Endothelial cell of umbilical vein (primary cell): ENCODE measurements at places on chromosomes 13 and 19. TPM values are rescaled to one million over a fixed set of nuclear protein-coding genes. Genes with fewer than 3 reads are reported as not detected.

UGGT2 gene
- total RNA-seq = 25.1 and 25.7 TPM in 2 replicates

SYNGR4 gene
- total RNA-seq = not detected in 2 replicates

STOML3 gene
- not detected in 2 replicates for total RNA-seq

PIK3R2 gene
- 14.4 and 15.2 TPM in 2 replicates for total RNA-seq

VSTM2B gene
- total RNA-seq = not detected in 2 replicates

CLDND2 gene
- total RNA-seq = 0.97 TPM in 1 of 2 replicates, not detected in the other

ZSCAN1 gene
- total RNA-seq = not detected in 2 replicates

DNA sequence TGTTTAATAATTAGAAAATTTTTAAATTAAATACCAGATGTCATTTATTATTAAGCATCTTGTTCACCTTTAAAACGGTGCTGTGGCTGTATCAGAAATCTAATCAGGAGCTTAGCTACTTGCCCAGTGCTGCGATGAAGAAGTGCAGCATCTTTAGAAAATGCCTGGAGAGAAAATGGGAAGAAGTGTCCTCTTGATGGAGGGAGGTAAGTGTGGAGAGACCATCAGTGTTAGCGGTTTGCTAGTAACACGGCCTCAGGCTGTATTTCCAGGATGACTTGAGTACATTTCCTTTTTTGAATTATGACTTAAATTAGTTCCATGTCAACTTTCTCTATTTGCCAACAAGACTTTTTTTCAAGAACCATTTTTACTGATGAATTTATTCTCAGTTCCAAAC lies 74.1 kb downstream of the SHISA2 start:
- no peaks in the 10 kb centered on the region for H3K36me3 ChIP-seq
- H3K27ac ChIP-seq = peak overlapping the region; percentile 82
- H3K4me3 ChIP-seq = no peak overlapping the region
- DNase-seq = peak; percentile 15
- H3K27me3 ChIP-seq = no peaks in the 10 kb centered on the region

DNA sequence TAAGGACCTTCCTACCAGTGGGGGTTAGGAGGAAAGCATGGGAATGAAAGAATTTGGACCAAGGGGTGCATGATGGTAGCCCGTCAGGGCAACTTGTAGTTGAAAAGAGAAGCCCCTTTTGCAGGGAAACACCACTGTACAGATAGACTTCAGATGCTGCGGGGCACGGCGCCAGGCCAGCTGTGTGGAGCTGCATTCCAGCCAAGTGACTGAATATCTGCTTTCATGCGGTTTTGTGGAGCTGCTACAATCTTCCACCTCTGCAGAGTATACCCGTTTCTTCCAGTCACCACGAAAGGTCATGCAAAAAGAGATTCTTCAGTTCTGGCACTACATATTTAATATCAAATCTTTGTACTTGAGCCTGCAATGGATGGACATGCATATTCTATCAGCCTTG lies 104.7 kb downstream of the RGCC start:
- no peaks in the 10 kb centered on the region for H3K27me3 ChIP-seq
- no peak overlapping the region for H3K4me3 ChIP-seq
- H3K36me3 ChIP-seq = no peaks in the 10 kb centered on the region
- no peak overlapping the region for H3K27ac ChIP-seq
- DNase-seq = peak; percentile 49

DNA sequence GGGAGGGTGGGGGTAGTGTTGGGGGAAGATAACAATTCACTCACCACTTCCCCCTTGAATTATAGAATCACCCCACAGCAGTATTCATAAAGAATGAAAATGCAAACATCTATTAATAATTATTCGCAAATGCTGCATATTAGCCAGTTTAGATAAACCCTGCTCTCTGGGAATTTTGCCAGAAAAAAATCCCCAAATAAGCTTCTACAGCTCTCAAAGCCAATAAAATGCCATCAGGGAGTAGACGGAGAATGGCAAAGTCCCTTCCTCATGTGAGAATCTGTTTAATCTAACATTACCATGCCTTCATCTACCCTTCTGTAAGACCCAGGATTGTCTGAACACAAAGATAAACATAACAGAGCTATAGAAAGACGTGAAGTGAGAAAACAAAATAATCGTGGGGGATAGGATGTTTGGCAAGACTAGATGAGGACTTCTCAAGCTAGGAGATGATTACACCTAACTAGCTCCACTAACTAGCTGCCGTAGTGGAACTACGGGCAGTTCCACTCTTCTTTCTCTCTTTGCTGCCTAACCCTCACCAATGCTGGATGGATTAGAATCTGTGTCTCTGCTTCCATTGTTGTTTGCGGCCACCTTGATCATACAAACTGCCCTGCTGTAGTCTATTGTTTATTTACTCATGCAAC lies 32.4 kb upstream of the CACNA1A start:
- no peaks in the 10 kb centered on the region for H3K4me1 ChIP-seq
- no peaks in the 10 kb centered on the region for H3K36me3 ChIP-seq
- DNase-seq = no peak
- no peak overlapping the region for H3K4me3 ChIP-seq
